ENCODE measurements at places on chromosomes 16 and 17.
A peak's percentile ranks its signal among the peaks of the same experiment; 100 is the strongest.

GRCh38 chr17:50953831-50954601, 87.9 kb upstream of the TOB1 start:
- DNase-seq = no peak

DNA sequence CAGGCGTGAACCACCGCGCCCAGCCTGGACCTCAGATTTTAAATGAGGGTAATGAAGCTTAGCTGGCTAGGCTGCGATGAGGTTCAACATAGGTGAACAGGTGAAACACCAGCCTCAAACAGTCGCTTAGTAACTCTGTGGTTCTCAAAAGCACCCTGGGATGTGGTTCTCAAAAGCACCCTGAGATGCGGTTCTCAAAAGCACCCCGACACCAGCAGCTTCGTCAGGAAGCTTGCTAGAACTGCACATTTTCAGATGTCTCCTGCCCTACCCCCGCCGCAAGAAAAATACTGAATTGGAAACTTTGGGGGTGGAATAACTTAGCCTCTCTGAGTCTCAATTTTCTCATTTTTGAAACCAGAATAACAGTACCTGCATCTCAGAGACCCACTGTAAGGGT, 86.7 kb upstream of the XYLT1 start:
- DNase-seq = no peak

DNA sequence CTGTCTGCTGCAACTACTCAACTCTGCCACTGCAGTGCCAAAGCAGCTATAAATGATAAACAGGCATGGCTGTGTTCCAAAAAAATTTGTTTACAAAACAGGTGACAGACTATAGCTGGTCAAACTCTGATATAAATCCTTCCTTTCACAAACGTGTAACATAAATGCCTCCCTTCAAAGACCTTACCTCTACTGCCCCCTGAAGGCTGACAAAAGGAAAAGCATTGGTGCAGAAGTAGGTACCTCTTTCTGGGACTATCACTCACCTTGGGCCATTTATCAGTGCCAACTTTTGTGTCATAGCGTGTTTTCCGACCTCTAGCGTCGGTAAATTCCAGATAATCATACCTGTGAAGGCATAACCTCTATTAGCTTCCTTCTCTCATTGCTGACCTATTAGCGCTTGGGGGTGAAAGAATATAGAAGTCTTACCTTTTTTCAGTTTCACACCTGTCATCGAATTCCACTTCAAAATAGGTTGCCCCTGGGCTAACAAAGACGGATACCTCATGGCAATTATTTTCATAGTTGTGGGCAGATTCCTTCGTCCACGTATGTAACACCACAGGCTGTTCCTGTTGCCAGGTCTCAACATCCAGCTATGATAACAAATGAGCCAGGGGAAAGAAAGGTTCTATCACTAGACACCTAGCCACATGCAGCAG, 67.9 kb downstream of the ZZEF1 start:
- DNase-seq = no peak

- no peak for DNase-seq
Observed at GRCh38 chr17:82231312-82231561, 2.4 kb downstream of the SLC16A3 start.

GRCh38 chr16:53839150-53839549, 135.2 kb downstream of the FTO start:
- DNase-seq = no peak

- no peak for DNase-seq
Observed at GRCh38 chr17:31387438-31387837, 4.0 kb upstream of the RAB11FIP4 start.

GRCh38 chr16:6753553-6753952, 579.1 kb upstream of the RBFOX1 start:
- no peak for DNase-seq

DNA sequence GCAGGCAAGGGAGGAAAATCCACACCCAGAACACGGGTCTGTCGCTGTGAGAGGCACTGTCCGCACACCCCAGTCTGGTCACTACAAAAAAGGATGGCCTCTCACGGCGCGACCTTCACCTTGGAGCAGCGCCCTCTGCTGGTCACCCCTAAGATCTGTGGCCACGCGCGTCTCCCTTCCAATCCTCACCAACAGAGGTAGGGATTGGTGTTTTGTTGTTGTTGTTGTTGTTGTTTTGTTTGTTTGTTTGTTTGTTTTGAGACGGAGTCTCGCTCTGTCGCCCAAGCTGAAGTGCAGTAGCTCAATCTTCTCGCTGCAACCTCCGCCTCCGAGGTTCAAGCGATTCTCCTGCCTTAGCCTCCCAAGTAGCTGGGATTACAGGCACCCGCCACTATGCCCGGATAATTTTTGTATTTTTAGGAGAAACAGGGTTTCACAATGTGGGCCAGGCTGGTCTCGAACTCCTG, 15.0 kb upstream of the C17orf58 start:
- no peak for DNase-seq

DNA sequence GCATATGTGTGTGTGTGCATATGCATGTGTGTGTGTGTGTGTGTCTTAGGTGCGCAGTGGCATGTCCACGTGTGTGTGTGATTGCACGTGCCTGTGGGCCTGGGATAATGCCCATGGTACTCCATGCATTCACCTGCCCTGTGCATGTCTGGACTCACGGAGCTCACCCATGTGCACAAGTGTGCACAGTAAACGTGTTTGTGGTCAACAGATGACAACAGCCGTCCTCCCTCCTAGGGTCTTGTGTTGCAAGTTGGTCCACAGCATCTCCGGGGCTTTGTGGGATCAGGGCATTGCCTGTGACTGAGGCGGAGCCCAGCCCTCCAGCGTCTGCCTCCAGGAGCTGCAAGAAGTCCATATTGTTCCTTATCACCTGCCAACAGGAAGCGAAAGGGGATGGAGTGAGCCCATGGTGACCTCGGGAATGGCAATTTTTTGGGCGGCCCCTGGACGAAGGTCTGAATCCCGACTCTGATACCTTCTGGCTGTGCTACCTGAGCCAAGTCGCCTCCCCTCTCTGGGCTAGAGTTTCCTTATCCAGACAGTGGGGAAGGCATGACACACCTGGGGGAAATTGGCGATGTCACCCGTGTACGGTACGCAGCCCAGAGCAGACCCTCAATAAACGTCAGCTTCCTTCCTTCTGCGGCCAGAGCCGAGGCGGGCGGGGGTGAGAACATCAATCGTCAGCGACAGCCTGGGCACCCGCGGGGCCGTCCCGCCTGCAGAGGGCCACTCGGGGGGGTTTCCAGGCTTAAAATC, 47.6 kb downstream of the IL21R start:
- no peak for DNase-seq

- DNase-seq = no peak
Observed at GRCh38 chr16:53022374-53022773, 30.3 kb downstream of the CHD9NB start.

- no peak for DNase-seq
Observed at GRCh38 chr17:77400445-77400870, 259.7 kb downstream of the SEC14L1 start.

- DNase-seq = no peak
Observed at GRCh38 chr16:22012241-22012640, 4.3 kb downstream of the MOSMO start.

DNA sequence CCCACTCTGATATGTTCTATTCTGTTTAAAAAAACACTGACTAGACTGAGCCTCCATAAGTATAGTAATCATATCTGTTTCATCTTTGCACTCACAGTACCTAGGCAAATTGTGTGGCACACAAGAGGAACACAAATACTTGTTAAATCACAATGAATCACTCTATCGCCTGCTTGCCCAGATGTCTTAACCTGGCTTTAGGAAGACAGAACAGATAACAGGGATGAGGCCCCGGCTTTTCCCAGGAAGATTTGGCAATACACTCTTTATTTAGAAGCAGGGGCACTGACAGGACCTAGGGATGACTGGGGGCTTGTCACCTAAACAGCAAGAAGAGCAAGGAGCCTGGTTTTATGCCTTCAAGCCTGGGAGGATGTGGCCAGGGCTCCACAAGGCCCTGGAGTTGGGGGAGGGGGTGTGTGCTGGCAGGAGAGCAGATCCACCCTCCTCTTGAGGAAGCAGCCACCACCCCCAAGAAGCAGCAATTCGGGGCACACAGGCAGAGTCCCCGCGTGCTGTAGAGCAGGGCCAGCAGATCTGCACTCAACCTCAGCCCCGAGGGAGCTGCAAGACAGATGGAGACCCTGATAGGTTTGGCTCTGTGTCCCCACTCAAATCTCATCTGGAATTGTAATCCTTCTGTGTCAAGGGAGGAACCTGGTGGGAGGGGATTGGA, 41.0 kb upstream of the KSR1 start:
- DNase-seq = no peak

GRCh38 chr17:50841949-50842354, 6.6 kb downstream of the WFIKKN2 start:
- DNase-seq = peak; percentile 85

DNA sequence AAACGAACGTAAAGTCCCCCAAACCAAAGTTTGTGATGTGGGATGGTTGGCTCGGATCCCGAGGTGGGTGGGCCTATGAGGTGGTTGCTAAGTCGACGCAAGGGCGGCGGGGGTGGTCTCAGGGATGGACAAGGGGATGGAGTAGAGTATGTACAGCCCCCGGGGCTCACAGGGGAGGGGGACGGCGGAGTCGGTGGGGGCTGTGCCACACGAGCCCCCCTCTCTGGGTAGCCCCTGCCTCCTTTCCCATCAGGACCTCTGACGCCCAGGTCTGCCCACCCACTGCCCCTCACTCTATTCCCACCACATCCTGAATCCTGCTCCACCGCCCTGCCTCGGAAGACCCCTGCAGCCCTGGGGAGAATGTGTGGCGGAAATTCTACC, 15.2 kb downstream of the IL34 start:
- DNase-seq = peak; percentile 49

- DNase-seq = peak; percentile 40
Observed at GRCh38 chr16:72241930-72242329, 70.0 kb upstream of the PMFBP1 start.

DNA sequence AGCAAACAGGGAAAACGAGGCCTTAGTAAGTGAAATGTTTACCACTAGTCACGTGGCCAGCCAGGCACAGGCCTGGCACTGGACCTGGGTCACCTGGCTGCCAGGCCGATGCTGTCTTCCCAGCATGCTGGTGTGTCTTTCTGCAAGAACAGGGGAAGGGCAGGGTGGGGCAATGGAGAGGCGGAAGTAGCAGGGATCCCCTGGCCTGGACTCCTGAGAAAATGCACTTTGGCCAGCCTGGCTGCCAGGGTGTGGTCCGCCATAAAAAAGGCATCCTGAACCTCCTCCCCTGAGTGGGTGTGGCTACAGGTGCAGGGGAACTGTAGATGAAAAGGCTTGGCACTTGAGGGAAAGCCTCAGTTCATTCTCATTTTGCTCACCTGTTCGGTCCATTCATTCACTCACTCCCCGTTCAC, 1.0 kb upstream of the ANKRD40CL start:
- DNase-seq = peak; percentile 10

- no peak for DNase-seq
Observed at GRCh38 chr17:73785958-73786743, 141.9 kb upstream of the SDK2 start.

- no peak for DNase-seq
Observed at GRCh38 chr16:10178080-10178479, 4.1 kb downstream of the GRIN2A start.

Data from ovary (tissue), 10 donors.